ENCODE measurements at places on chromosomes 6 and 20.

- DNase-seq: no peak
Observed at GRCh38 chr6:47163536-47163935, 121.4 kb upstream of the ADGRF1 start.

DNA sequence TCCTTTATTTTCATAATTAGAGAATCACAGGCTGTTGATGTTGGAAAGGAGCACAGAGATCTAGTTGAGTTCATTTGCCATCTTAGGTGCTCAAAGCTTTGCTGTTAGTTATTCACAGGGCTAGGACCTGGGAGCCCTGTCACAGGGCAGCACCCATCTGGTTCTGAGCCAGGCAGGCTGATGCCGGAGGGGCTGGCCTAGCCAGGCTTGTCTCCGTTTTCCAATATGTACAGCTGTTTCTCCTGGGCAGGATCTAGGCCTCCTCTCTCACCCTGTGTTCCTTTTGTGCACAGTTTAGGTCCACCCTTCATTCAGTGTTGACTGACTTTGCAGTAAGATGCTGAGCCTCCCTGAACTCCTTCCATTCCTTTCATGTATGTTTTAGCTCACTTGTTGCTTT lies 33.4 kb downstream of the LRRC1 start:
- DNase-seq: no peak

DNA sequence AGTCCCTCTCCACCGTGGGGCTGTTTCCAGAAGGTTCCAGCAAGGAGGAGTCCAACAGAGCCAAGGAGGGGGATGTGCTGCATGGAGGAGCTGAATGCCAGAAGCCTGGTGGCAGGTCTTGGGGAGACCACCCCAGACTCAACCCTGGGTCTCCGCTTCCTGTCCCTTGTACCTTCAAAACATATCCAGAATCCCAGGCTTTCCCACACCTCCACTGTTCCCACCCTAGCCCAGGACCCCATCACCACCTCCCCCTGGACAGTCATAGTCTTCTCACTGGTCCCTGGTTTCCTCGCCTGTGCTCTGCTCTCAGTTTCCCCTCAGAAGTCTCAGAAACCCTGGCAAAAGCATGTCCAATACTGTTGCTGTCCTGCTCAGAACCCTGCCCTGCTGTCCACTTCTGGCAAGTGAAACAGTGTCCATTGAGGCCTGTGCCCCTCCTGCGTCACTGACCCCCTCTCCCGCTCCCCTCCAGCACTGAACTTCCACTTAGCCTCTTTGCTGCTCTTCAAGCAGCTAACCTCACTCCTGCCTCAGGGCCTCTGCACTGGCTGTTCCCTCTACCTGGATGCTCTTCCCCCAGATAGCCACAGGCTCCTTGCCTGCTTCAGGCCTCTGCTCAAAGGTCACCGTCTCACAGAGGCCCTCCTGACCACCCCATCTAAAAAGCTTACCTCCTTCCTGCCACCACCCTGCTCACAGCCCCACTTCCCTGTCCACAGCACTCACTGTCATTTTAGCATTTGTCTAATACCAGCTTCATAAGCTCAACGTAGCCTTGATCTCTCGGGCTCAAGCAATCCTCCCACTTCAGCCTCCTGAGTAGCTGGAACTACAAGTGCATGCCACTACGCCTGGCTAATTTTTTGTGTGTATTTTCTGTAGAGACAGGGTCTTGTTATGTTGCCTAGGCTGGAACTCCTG lies 169.2 kb downstream of the GRM4 start:
- DNase-seq: no peak

DNA sequence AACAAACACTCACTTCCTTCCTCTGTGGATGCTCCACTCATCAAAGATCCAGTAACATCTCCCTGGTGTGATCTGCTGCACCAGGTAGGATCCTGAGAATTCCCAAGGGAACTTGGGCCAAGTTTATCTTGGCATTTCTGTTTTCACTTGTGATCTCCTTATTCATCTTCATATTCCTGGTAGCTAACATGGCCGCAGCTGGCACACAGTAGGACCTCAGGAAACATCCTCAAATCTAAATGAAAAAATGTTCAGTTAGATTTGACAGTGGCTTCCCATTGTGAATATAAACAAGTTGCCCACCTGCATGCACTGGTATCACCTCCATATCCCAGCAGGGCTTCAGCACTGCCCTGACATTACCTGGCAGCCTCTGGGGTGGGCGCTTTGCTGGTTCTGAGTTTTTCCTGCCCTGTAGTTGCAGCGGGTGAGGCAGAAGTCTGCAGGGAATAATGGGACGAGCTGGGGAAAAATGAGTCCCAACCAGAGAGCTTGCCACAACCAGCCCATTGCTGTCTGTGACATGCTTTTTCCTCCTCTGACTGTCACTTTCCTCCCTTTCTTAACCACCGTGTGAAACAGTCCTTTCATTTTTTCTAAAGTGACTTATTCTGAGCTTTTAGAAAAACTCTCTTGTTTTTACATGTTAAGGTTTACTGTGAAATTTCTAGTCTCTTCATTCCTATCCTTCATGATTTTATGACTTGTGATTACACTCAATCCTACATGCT lies 9.4 kb upstream of the DSTN start:
- no peak for DNase-seq

DNA sequence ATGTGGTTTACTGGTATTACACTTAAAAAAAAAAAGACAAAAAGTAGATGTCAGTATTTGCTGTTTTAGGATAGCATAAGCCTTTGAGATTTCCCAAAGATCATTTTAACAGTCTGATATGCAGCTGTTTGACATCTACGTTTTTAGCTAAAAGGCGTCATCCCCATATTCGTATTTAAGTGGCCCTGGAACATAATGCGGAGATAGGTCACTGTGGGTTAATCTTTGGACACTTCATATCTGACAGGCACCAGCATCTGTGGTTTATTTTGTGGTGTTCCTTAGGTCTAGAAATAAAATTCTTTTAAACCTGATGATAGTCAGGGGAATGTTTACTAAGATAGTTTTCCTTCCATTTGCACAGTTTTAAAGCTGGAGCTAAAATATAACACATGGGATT lies 313.7 kb downstream of the SOX4 start:
- DNase-seq: no peak
